ENCODE measurements at places on chromosomes 7 and 10.

- DNase-seq = no peak
Measured at GRCh38 chr10:124250506-124250905, 157.1 kb upstream of the CHST15 start.

GRCh38 chr10:74231375-74231774, 80.4 kb downstream of the ADK start:
- no peak for DNase-seq

GRCh38 chr7:77184990-77185389, 14.6 kb downstream of the FGL2 start:
- no peak for DNase-seq

GRCh38 chr7:76224695-76225094, 23.0 kb downstream of the SRRM3 start:
- no peak for DNase-seq
